ENCODE measurements at places on chromosomes 4 and X. TPM values are rescaled to one million over a fixed set of nuclear protein-coding genes. Genes with fewer than 3 reads are reported as not detected.
A peak's percentile ranks its signal among the peaks of the same experiment; 100 is the strongest.

DNA sequence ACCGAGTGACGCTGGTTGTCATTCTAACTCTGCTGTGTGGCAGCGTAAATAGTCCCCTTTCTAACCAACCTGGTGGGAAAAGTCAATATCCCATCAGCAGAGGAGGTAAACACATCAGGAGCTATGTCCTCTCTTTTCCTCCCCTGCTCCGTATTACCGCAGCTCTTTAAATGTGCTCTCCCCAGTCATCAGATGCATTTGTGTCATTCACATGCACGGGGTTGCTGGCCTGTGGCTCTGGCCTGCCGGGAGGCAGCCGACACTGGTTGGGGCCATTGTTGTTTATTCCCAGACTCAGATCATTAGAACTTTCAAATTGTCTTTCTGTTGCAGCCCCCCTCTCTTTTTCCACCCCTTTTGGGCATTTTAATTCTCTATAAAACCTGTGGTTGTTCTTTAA is 21.9 kb downstream of the ARX start:
- DNase-seq = no peak

DNA sequence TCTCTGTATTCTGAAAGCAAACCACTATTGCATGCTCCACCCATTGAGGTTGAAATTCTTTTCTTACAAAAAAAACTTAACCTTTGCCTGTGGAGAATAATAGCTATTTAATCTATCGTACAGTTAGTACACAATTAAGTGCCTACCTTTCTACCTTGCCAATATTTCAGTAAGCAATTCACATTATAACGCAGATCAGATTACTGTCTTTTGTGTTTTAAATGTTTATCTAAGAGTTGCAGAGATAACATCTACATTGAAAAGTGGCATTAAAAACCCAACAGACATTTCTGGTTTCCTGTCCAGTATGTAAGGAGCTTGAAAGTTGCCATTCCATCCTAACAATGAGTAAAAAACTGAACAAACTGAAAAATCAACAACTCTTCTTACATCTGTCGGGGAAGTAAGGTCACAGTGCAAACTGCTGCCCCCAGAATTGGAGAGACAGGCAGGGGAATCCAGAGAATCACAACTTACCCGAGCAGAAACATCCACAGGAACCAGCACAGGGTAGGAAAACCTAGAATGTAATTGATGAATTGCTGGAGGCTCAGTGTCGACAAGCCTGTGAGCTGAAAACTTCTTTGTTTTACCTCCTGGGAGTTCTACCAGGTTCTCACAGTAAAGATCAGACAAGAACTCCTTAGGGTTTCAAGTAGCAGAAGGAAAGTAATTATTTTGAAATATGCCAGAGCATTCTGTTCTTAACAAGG is 27.3 kb upstream of the ACSL4 start:
- DNase-seq = no peak

DNA sequence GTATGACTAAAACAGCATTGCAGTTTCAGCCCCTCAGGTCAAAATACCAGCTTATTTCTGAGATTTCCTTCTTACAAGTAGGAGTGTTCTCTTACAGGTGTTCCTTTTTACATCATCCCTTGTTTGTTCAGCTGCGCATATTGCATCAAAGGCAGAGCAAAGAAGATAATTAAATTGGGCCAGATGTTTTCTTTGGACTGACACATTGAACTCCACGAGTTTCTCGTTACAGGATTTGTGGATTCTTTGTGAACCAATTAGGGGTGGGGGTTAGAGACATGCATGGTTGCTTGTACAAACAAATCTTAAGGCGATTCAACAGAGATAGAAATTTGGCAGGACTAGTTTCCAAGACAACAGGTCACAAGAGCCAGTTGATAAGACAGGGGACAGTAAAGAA is 95.7 kb downstream of the SPANXN4 start:
- no peak for DNase-seq

- no peak for DNase-seq
These were observed 486.2 kb downstream of the RPA4 start for GRCh38 chrX:97369947-97370346.

DNA sequence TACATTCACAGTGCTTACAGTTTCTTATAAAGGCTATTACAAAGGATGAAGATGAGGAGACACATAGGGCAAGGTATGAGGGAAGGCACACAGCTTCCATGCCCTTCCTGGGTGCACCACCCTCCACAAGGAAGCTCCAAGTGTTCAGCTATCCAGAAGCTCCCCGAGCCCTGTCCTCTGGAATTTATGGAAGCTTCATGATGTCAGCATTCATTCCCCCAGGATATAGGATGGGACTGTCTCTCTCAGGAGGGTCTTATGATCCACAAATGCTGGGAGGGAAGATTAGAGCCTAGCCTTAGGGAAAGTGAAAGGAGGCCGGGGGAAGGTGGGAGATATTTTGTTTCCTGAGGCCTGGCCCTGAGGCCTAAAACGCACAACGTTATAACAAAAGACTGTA is 236.0 kb downstream of the ANK2 start:
- no peak for DNase-seq

DNA sequence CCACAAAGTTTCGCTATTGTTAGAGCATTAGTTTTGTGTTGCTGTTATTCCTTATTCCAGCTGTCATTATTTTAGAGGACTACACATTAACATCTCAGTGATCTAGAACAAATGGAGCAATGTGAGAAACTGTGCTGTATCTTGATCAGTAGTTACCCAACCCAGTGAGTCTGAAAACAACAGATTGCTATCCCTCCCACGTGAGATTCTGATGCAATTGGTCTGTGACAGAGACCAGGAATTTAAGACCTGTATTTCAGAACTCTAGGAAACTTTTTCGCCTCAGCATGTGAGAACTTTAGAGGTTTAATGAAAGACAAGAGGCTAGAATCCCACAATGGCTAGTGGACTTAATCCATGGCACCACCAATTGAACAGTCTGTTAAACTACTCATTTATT is 35.7 kb upstream of the CDS1 start:
- no peak for DNase-seq

GRCh38 chr4:66059136-66059535 is 388.8 kb upstream of the EPHA5 start:
- DNase-seq = no peak

- peak; percentile 3 for DNase-seq
These were observed 286.9 kb upstream of the FGF16 start for GRCh38 chrX:77160301-77160700.

DNA sequence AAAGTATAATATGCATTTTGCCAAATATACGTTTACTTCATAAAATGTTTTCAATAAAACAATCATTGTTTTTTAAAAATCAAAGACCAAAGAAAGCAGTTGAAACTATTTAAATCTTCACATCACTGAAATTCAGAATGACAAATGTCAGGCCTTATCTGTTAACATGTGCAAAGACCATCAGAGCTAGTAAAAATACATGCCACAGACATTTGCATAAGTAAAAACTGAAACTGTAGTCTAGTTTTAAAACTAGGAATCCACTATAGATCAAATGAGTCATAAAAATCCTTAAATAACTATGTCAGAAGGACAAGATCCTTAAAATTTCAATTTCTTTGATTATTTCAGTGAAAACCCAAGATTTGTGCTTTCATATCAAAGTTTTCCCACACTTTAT is 24.8 kb downstream of the KLHL15 start:
- no peak for DNase-seq

- no peak for DNase-seq
These were observed 5.9 kb downstream of the ANXA10 start for GRCh38 chr4:168098248-168098717.

- DNase-seq = no peak
These were observed 118.2 kb downstream of the GRID2 start for GRCh38 chr4:92421920-92422319.

DNA sequence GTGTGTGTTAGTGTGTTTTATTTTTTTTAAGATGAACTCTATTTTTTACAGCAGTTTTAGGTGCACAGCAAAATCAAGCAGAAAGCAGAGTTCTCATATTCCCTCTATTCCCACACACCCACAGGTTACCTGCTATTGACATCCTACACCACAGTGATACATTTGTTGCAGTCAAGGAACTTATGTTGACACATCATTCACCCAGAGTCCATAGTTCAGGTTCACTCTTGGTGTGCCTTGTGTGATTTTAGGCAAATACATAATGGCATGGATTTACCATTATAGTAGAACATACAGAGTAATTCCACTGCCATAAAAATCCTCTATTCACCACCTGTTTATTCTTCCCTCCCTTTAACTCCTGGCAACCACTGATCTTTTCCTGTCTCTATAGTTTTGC is 28.7 kb downstream of the DIAPH2 start:
- DNase-seq = no peak

DNA sequence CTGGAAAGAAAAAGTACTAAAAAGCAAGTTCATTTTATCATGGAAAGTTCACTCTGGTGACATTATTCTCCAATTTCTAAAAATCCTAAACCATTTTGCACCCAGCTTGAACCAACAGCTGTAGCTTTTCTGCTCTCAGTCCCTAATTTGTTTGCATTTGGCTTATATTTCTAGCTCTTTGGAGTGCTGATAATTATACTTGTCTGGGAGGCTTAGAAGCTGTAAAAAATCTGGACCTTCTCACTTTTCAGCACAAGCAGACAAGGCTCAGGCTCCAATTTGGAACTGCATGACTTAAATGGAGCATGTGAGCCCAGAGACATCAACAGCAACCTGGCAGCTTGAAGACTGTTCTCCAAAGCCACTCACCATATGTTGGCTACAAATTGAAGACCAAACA is 170.9 kb upstream of the PCDH18 start:
- DNase-seq = no peak

DNA sequence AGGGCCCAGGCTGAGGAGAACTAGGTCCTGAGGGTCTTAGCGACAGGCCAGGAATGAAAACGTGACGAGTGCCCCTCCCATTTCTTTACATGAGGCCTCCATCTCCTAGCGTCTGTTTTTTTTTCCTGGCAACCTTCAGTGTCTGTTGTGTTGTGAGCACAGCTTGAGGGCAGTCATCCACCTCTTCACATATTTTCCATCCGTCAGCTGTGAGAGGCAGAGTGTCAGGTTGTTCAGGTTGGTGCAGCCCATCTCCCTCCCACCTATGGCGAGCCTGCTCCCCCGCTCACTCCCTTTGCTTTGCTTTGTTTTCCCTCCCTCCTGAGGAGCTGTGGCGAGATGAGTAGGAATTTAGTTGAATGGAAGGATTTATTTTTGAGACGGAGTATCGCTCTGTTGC is 51.7 kb upstream of the CHRNA9 start:
- no peak for DNase-seq

- no peak for DNase-seq
These were observed 668.2 kb upstream of the NDST4 start for GRCh38 chr4:115781528-115782146.

GRCh38 chr4:121324331-121324730 is 56.5 kb downstream of the QRFPR start:
- DNase-seq = no peak

DNA sequence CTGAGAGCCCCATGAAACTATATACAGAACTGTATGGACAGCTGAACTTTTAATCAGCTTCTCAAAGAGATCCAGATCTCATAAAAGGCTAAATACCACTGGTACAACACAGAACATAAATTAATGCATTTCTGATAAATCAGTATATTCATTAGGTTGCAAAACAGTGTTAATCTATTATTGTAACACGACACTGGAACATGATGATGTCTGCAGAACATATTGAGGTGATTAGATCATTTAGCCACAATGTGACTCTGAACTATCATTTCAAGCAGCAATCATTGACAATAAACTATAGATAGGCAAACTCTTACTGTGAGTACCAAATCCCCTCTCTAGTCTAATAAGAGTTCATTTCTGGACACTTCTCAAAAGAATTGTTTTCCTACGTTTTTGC is 50.3 kb downstream of the GASK1B start:
- no peak for DNase-seq

DNA sequence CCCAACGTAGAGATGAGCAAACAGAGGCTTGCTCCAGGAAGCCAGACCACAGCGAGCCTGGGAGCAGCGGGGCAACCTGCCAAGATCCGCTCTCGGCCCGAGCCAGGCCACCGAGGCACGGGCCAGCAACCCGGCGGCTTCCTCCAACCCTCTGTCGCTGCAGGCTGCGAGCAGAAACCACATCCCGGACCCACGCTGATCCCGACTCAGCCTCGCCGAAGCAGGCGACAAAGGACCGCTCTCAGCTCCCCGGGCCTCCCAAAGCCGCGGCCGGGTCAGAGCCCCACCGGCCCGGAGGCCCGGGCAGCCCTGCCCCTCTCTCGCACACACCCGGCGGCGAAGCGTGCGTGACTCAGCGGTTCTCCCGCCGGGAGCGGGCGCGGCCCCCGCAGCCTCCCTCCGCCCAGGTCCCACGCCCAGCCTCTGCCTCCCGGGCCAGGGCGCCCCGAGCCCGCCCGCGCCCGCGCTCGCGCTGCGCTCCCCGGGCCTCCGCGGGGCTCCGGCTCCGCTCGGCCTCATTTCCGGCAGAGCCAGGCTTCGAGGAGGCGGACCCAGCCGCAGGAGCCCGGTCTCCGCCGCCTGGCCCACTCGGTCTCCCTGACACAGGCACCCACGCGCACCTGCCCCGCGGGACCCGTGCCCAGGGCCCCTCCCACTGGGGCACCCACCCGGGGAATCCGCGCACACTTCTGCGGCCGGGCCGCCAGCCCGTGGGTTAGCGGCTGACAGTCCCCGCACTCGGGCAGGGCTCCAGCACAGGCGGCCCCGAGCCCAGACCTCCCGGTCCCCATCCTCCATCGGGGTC is 1.7 kb downstream of the PPP2R2C start:
- DNase-seq = no peak

DNA sequence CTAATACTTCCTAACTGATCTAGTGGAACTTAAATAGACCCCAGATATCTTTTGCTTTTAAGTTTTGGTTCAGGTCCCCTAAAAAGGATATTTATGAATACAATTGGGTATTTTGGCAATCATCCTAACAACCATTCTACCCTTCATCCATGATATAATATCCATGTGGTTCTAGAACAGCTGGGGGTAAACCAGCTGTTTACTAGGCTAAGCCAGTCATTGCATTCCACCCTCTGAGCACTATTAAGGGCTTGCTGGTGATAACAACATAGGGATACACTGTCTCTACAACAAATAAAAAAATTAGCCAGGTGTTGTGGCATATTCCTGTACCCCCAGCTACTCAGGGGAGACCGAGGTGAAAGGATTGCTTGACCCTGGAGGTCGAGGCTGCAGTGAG is 54.8 kb upstream of the MAPK10 start:
- no peak for DNase-seq

- no peak for DNase-seq
These were observed 158.3 kb downstream of the AFAP1 start for GRCh38 chr4:7781366-7781765.

DNA sequence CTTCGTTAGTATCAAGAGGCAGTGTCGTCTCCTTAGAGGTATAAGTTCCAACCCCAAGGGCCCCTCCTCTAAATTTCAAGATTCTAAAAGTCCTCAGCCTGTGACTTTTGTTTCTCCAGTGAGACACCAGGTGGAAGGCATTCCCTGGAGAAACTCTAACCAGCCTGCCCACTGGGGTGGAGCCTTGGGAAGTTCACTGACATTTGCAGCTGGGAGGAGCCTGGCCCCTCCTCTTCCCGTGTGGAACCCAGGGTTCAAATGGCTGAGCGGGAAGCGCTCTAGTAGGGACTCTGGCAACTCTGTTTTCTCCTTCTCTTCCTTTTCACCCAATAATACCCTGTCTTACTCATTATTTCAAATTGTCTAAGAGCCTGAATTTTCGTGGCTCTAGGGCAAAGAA is 325.0 kb downstream of the TLL1 start:
- no peak for DNase-seq

The DSPP gene
- total RNA-seq = not detected

The ZNF157 gene
- 2.2 TPM for total RNA-seq

The FHL1 gene
- 10.8 TPM for total RNA-seq

The SEC24D gene
- 19.8 TPM for total RNA-seq

The SMIM10 gene
- total RNA-seq = not detected

The DAPP1 gene
- 11.2 TPM for total RNA-seq

The PGRMC1 gene
- total RNA-seq = 14.2 TPM

The MRFAP1 gene
- 153 TPM for total RNA-seq

The IL13RA2 gene
- total RNA-seq = not detected

Data from naive thymus-derived CD8-positive, alpha-beta T cell (primary cell).